ENCODE measurements at places on chromosomes 12 and 14.

DNA sequence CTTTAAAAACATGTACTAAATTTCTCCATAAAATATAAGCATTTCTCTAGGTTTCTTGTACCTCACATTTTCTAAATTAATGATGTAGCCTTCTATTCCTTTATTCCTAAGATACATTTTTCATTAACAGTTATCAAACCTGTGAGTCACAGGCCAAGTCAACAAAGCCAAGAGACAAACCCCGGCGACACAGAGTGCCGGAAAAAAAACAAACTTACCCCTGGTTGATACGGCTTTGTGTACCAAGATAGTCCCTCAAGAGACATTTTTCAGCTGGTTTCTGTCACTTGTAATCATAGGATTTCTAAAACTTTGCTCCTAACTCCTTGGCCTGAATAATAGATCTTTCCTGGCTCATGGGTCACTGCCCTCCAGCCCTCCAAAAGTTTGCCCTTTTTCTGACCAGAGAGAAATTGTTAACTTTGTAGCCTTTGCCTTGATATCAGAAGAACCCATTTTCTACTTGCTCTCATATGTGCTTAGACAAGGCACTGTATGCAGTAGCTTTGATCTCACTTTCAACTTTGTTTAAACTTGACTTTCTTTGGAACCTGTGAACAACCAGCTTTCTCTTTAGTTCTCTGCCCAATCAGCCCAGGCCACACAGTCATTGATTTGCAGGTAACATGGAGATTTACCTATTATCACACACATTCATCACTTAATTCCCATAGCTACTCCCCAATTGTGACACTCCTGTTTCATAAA, 172.2 kb downstream of the PRKD1 start:
- DNase-seq: no peak

GRCh38 chr14:105894978-105895881, 368.8 kb downstream of the TMEM121 start:
- no peak for DNase-seq

DNA sequence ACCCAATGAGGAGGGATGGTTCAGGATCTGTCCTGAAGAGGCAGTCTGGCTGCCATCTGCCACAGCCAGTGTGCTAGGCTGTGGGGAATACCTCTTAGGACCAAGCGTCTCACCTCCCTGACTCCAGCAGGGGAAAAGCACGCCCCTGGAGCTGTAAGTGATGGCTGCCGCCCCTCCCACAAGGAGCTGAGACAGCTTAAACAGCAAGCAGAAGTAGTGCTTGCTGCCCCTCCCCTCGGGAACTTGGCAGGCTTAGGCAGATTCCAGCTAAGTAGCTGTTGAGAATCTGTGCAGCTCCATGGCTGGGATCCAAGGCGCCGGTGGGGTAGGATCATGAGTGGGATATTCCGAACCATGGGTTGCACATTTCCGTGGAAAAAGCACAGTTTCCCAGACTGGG, 360.4 kb upstream of the MDGA2 start:
- DNase-seq: no peak

GRCh38 chr12:27236498-27236897, 7.6 kb upstream of the STK38L start:
- DNase-seq: no peak

DNA sequence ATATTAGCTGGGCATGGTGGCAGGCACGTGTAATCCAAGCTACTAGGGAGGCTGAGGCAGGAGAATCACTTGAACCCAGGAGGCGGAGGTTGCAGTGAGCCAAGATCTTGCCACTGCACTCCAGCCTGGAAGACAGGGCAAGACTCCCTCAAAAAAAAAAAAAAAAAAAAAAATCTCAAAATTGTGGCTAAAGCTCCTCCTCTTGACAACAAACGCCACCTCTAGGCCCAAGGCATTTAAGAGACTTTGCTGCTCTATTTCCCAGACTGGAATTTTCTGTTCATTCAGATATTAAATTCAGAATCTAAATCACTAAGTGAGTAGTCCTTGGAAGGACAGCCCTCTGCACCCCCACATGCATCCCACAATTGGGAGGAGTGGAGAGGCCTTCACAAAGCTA, 1.4 kb downstream of the ZFYVE1 start:
- DNase-seq: peak; percentile 40

DNA sequence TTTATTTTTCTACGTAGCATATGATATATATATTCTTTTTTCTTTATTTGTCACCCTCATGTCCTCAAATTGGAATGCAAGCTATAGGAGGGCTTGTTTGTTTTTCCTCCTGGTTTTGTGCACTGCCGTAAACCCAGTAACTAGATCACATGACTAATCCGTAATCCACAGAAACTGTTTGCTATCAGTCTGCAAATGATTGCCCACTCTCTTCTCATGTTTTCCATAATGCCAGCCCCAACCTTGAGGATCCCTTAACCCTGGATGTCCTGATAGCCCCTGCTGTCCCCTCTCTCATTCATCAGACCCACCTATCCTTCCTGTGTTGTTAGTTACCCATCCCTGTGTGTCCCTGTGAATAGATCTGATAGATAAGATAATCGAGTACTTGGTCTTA, 94.0 kb downstream of the TSPAN9 start:
- peak; percentile 34 for DNase-seq

DNA sequence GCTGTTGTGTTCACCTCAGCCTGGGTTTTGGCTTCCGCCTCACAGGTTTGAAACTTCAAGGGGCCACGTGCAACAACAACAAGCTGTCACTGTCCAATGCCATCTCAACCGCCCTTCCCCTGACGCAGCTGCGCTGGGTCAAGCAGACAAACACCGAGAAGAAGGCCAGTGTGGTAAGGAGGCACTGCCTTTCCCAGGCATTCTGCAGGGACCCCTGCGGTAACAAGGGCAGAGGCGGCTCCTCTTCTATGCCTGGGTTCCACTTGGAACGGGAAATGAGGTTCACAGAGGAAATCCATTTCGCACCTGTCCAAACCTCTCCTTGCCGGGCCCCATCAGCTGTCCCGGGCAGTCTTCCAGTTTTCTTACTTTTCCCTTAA, 36.8 kb downstream of the HSP90AA1 start:
- no peak for DNase-seq

GRCh38 chr14:80988735-80989429, 33.5 kb downstream of the TSHR start:
- DNase-seq: no peak

GRCh38 chr12:123396954-123397353, 13.0 kb downstream of the KMT5A start:
- no peak for DNase-seq

GRCh38 chr12:75856235-75856634, 175.3 kb downstream of the PHLDA1 start:
- peak; percentile 73 for DNase-seq

DNA sequence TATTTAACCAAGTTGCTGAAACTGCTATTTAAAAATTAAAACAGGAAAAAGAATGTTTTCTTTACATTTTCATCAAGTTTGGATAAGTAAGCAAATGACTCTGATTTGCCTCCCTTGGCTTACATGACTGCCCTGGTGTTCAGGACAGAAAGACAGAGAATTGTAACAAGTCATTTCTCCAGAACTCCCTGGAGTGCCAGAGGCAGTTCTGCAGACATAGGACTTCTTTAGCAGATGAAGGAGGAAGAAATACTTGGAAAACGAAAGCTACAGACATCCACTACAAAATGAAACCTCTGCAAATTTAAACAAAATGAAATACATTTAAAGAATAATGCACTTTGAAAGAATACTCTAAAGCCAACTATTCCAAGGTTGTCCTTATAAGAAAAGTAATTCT, 253.9 kb downstream of the LRFN5 start:
- DNase-seq: no peak

- no peak for DNase-seq
Observed at GRCh38 chr12:52003016-52003550, 3.7 kb upstream of the TAMALIN start.

DNA sequence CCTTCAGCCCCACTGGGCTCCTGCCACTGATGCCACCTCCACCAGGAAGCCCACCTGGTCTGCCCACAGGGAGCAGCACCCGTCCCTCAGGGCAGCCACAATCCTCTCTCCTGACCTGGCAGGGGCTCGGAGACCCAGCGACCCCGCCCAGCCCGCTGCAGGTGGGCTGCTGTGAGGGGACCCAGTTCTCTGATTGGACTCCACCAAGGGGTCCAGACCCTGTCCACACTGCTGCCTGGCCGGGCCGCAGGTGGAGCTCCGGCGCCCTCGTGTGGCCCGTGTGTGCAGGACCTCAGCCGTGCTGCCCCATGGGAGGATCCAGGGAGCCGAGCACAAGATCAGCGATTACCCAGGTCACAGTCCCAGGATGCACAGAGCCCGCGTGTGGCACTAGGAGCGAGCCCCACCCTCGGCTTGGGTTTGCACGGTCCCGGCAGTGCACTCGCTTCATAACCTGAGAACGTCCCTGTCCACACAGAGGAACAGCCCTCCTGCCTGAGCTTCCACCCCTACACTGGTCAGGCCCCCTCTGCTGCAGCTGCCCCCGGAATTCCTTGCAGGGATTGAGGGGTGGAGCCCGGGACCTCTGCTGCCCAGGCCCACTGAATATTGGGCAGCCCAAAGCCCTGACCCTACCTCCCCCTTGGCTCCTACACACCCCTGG, 35.4 kb upstream of the TMEM179 start:
- DNase-seq: peak; percentile 26

- DNase-seq: no peak
Observed at GRCh38 chr12:19998961-19999804, 369.2 kb upstream of the PDE3A start.

GRCh38 chr12:114954511-114955055, 270.6 kb upstream of the TBX3 start:
- no peak for DNase-seq

- DNase-seq: no peak
Observed at GRCh38 chr12:9755567-9755966, 5.1 kb downstream of the CD69 start.

DNA sequence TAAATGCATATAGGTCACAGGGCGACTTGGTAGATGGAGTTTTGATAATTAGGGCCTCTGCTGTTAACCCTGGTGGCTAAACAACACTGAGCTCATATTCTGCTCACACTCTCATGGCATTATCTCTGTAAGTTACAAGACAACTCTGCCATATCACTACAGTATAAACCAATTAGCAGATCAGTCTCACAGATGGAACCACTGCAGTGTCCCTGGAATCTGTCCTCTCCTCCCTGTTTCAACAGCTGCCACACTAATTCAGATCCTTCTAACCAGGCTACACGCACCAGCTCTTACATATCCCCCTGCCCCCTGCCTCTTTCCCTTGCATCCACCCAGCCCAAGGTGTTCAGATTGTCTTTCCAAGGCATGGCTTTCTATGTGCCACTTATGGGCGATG, 161.0 kb upstream of the RMST start:
- DNase-seq: no peak

DNA sequence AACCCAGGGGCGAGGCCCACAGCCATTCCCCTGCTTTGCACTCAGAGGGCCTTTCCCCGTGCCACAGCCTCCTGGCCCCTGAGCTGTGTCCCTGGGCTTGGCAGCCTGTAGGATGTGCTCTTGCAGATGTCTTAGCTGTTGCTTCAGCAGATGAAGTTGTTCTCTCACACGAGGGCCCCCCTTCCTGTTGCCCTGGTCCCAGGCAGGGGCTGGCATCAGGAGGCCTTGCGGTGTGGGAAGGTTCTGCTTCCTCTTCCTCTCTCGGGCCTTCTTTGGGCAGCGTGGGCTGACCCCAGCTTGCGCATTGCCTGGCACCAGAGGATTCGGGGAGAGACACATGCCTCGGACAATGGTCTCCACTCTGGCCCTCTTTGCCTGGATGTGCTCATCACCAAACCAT, 12.7 kb downstream of the PROX2 start:
- DNase-seq: no peak

GRCh38 chr12:89354612-89355067, 2.3 kb upstream of the DUSP6 start:
- no peak for DNase-seq

- DNase-seq: no peak
Observed at GRCh38 chr12:120652656-120653435, 12.4 kb downstream of the CABP1 start.

DNA sequence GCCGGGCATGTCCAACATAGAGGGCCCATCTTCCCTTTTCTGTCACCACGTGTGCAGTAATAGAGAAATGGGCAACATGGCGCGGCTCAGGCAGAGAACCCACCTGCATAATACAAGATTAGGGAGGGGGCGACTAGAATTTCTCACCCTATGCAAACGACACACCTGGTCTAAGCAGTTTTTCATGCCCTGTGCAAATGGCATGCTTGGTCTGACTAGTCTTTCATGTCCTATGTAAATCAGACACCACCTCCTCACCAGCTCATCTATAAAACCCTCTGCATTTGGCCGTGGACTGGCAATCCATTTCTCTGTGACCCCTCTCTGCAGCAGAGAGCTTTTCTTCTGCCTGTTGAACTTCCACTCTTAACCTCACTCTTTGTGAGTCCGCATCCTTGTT, 180.2 kb upstream of the PZP start:
- DNase-seq: no peak
